PC-9 (cell line): ENCODE measurements at places on chromosomes 3 and 15.

DNA sequence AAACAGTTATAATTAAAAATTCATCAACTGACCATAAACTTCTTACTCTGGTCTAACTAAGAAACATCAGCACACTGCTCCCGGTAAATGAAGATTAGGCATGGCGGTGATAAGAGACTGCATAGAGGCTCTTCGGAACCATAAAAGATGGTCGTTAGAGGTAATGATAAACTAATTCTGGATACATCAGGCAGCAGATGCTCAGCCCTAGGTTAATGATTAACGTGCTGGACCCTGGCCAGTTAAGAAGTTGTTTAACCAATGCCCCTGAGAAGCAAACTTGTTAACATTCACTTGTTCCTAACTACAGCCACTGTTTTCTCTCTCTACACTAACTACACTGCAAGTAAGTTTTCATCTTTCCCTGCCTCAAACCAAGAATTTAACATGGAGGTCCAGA is 111.5 kb downstream of the PDZRN3 start:
- no peak for DNase-seq

DNA sequence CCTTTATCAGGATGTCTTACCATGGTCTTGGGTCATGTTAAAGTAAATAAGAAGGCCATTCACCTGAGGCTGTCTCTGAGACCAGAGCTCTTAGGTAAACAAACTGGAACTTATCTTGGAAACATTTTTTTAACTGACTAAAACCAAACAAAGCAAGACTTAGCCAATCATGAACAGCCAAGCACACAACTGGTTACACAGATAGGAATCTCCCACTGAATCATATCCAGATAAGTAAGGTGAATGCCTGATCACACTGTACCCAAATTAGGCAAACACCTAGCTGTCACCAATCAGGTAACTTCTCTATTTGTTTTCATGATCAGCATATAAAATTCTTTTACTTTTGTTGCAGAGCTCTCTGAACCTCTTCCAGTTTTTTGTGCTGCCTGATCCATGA is 205.4 kb downstream of the CNTN3 start:
- no peak for DNase-seq

- no peak for DNase-seq
Observed at GRCh38 chr15:92934716-92935115, 34.6 kb downstream of the CHD2 start.

DNA sequence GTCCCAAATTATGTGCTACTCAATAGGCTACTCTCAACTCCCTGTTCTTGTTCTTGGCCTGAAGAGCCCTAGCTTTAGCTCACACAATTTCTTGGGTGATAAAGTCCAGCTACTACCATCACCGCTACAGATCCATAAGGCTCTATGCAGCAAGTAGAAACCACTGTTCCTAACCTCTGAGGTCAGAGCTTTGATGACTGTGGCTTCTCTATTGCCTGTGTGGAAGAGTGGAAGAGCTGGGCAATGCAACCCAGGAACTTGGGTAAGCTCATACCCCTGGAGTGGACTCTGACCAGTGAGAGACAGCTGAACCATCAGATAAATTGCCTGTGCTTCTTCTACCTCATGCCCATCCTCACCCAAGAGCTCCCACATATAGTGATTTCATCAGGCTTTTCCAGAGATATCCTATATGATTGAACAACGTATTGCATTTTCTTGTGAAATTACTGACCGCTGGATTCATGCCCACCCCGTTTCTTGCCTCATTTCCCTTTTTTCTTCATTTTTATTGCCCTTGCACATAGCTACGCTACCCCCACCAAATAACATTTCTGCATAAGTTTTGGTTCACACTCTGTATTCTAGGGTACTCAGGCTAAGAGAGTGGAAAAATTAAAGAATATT is 172.3 kb upstream of the MBNL1 start:
- DNase-seq: no peak

DNA sequence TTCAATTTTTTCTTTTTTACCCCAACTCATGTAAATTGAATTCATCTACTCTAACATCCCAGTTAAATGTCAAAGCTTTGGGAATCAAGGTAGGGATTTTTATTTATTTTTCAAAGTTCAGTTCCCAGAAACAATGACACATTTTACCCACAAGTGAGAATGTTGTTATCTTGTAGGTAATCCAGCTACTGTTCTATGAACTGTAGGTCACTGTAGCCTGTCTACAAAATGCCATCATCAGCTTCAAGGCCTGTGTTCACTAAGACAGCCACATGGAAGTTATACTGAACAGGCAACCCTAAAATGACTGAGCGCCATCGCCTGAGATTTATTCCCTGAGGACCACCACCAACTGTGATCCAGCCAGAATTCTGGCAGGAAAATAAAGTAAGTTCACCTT is 219.7 kb downstream of the FHIT start:
- no peak for DNase-seq

GRCh38 chr15:51879555-51879954 is 50.1 kb downstream of the TMOD3 start:
- no peak for DNase-seq

- no peak for DNase-seq
Observed at GRCh38 chr3:61182662-61183061, 68.6 kb downstream of the FHIT start.

- DNase-seq: no peak
Observed at GRCh38 chr3:77873598-77873997, 833.7 kb downstream of the ROBO2 start.
